ENCODE measurements at places on chromosomes 12 and 14. TPM values are rescaled to one million over a fixed set of nuclear protein-coding genes. Genes with fewer than 3 reads are reported as not detected.

Gene SLIRP
- total RNA-seq: 30.7 TPM

GRCh38 chr14:91258876-91259275, 14.4 kb upstream of the GPR68 start:
- no peak for DNase-seq

- peak; percentile 35 for DNase-seq
These were observed 234.0 kb downstream of the SPTSSA start for GRCh38 chr14:34227834-34228649.

- DNase-seq: no peak
These were observed 374.7 kb downstream of the DIO2 start for GRCh38 chr14:79836577-79836976.

GRCh38 chr12:30755395-30755762, 628 bp upstream of the CAPRIN2 start:
- DNase-seq: no peak

DNA sequence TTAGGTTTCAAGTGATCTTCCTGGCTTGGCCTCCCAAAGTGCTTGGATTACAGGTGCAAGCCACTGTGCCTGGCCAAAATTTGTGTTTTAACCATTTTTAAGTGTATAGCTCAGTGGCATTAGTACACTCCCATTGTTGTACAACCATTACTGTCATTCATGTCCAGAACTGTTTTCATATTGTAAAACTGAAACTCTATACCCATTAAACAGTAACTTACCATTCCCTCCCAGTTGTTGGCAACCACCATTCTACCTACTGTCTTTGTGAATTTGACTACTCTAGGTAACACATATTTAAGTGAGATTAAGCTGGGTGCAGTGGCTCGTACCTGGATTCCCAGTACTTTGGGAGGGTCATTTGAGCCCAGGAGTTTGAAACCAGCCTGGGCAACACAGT, 67.3 kb upstream of the KCNH3 start:
- DNase-seq: no peak

Measured in hematopoietic multipotent progenitor cell (in vitro differentiated cells).